ENCODE measurements at places on chromosomes 1 and 21. TPM values are rescaled to one million over a fixed set of nuclear protein-coding genes. Genes with fewer than 3 reads are reported as not detected.

- peak; percentile 54 for DNase-seq
These were observed 240.0 kb downstream of the NUF2 start for GRCh38 chr1:163561580-163562295.

- DNase-seq = no peak
These were observed 167.9 kb downstream of the ASTN1 start for GRCh38 chr1:176996456-176997090.

- DNase-seq = no peak
These were observed at the start of gene NFASC for GRCh38 chr1:204870160-204870912. Gene NFASC (plus strand): TSS chr1:204870862. CDS start chr1:204944316, 73,454 bp downstream.

GRCh38 chr21:42676808-42677207 is 23.4 kb downstream of the PDE9A start:
- no peak for DNase-seq

GRCh38 chr1:147046189-147046862 is 108.2 kb downstream of the NBPF12 start:
- DNase-seq = no peak

DNA sequence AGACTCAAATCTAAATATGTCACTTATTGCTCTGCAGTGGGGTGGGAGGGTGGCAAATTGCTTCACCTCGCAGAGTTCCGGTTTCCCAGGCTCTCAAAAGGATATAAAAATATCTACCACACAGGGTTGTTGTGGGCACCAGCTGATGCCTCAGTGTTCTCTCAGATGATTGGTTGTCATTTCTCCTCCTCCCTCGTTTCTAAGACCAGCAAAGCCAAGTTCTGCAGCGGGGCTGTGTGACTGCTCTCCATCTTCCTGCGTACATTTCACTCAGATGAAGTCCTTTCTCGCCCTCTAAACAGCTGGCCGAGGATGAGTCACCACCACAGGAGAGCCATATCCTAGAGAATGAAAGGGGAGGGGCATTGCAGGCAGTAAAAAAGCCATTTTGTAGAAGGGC is 35.0 kb upstream of the VWA5B1 start:
- DNase-seq = peak; percentile 36

GRCh38 chr1:157032303-157032702 is 13.2 kb downstream of the ARHGEF11 start:
- DNase-seq = no peak

DNA sequence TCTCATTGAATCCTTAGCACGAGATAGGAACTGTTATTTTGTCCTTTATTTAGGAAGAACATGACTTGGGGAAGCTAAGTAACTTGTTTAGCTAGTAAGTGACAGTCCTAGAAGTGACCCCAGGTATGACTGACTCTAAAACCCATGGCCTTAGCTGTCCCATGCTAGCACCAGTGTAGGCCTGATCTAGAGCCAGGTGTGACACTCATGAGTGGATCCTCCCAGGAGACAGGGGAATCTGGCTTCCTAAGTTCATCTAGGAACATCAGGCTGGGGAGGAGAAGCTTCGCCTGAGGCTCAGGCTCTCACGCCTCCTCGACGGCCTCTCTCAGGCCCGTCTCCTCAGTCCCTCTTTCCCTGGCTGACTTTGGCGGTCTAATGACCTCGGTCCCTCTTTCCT is 31.2 kb downstream of the CD48 start:
- DNase-seq = no peak

- no peak for DNase-seq
These were observed 348.7 kb downstream of the CHRM3 start for GRCh38 chr1:239735111-239735510.

DNA sequence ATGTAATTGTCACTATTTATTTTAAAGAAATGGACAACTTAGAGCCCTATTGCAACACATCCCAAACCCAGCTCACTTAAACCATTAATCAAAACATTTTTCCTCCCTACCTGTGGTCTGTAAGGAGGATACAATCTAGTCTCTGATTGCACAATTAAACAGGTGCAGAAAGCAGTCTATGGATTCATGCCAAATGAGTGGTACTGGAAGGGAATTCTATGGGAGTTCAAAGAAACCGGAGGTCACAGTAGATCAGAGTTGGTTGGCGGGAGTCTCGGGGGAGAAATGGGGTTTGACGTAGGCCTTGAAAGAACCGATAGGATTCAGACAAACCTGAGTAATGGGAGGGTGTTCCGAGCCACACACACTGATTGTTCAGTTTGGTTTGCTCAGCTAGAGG is 314.9 kb downstream of the KIF26B start:
- no peak for DNase-seq

DNA sequence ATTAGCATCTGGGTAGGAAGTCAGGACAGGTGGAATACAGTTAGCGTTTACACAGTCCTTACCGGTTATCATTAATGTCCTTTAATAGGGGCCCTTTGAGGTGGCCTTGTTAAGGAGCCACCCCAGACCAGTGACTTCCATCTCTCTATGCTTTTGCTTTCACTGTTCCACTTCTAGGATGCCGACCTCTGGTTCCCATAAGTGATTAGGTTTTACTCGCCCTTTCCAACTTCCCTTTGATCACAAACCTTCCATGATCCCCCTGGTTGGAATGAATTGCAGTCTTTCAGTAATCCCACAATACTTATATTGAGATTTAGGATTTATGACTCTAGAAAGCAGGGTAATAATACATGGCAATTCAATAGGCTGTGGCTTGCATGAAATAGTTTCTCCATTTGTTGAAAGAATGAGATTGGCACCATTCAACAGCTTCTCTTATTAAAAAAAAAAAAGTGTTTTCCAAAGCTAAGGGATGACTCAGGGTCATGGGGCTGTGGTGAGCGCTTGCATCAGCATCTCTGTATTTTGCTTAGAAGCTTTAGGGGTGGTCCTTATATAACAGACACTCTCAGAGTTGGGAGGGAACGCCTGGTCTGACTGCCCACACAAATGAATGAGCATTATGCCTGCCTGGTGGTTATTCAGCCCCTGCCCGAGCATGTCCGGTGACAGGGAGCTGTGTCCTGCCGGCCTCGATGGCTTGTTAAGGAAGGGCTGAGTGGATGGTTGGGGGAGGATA is 110.5 kb downstream of the CNIH3 start:
- peak; percentile 99 for DNase-seq

DNA sequence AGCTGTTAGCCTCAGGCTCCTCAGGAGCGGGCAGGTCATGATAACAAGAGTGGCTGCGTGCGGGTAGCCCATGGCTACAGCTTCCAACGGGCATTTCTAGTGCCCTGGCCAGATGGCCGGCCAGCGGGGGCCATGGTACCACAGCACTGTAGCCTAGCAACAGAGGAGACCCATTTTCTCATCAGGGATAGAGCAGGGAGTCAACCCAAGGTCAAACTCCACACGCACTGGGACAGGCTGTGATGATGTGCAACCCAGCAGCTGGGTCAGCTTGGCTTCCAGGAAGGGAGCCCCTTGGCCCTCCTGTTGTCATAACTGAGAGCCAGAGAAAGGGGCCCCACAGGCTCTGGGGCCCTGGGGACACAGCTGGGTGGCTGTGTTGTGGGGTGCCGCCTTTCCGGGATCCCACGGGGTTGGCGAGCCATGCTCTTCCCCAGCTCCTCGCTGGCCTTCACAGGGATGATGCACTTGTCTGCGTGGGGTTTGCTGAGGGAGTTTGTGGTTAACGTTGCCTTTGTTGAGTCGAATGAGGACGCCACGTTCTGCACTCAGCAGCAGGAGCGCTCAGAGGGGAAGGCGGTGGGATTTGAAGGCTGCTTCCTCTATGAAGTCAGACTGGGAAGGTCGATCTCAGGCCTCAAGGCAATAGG is 46.3 kb downstream of the COL18A1 start:
- no peak for DNase-seq

- DNase-seq = peak; percentile 31
These were observed 15.0 kb downstream of the C1orf52 start for GRCh38 chr1:85244271-85245061.

DNA sequence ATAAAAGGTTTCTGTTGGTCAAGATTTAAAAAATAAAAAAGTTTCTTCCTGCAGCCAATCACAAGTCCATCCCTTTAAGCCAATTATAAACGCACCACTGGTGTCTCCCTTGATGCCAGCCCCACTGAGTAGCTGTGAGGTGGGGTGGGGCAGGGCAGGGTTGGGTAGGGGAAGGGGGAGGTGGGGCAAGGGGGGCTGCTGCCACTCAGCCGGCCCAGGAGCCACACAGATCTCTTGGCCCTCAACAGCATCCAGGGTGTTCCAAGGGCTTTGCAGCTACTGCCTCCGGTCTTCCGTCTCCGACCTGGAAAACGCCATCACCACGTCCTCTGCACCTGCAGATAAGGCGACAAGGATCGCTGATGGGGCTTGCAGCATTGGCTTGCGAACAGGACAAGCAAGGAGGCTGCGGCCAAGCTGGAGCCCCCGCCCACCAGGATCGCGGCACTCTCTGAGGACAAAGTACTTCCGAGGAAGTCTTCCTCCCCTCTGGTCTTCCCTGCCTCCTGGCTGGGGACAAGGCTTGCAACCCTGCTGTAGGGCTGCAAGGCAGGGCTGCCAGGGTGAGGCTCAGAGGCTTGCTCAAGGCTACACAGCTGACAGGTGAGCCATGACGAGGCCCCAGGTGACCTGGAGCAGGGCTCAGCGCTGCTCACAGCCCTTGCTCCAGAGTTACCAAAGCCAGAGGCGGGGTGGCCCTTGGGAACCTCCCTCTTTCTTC is 26.8 kb upstream of the CLSTN1 start:
- no peak for DNase-seq

- DNase-seq = no peak
These were observed 19.2 kb upstream of the PARP1 start for GRCh38 chr1:226427131-226427530.

- no peak for DNase-seq
These were observed 1.3 kb upstream of the PCBP3 start for GRCh38 chr21:45642122-45642813.

DNA sequence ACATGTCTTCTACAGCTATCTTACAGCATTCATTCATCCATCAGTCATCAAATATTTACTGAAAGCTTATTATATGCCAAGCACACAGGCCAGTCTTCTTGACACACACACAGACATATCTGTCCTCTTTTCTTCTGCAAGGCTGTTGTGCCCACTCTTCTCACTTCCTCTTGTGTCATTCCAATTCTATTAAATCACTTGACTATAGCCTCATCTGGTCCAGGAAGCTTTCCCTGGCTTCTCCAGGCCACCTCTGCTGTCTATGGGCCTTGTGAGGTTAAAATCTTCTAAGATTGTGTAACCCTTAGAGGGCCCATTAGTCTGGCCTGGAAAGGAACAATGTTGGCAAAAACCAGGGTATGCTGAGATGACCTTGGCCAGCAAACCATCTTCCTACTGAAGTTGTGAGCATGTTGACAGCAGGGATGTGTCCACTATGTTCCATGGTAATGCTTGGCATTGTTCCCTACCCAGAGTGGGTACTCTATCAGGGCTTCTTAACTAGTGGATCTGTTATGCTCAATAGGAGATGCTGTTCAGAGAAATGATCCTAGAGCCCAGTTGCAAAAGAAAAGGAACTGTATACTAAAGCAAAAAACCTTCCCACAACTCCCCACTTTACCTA is 5.3 kb downstream of the TRAF3IP3 start:
- peak; percentile 45 for DNase-seq

GRCh38 chr1:153447498-153448170 is 12.8 kb downstream of the S100A7 start:
- DNase-seq = peak; percentile 10

DNA sequence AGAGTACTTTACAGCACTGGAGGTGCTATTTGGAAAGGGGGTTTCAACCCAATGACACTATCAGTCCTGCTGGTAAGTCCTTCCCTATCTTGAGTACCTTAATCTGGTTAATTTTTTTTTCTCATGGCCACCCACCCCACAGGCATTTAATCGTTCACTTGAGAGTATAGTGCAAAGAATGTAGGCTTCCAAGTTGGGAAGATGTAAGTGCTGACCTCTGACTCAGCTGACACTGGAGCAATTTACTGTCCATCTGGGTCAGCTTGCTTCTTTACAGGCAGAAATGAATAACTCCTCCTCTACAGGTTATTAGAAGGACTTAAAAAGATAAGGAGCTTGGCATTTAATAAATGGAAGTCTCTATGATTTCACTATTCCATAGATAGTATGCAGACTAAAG is 89.6 kb downstream of the AK5 start:
- no peak for DNase-seq

- DNase-seq = no peak
These were observed 144.1 kb downstream of the PCP4 start for GRCh38 chr21:40011371-40011770.

- no peak for DNase-seq
These were observed 60.2 kb upstream of the ID3 start for GRCh38 chr1:23619299-23620188.

DNA sequence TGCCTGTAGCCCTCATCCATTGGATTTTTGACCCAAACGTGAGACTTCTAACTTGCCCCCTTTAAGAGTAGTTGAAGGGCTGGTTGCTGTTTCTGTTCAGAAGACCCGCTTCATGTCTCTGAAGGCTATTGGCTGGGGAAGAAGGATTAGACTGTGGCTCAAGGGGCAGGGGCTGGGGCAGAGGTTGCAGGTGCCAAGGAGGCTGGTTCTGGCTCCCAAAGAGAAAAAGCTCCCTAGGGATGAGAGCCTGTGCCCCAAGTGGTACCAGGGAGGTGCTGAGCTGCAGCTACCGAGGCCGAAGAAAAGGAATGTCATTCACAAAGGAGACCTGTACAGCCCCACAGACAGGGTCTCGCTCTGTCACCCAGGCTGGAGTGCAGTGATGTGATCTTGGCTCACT is 5.8 kb downstream of the WNT3A start:
- DNase-seq = no peak

- no peak for DNase-seq
These were observed 31.9 kb downstream of the PUM1 start for GRCh38 chr1:31033598-31033997.

GRCh38 chr1:75438355-75438754 is 172.6 kb downstream of the SLC44A5 start:
- no peak for DNase-seq

- no peak for DNase-seq
These were observed 264.8 kb downstream of the PTPRC start for GRCh38 chr1:198903621-198904020.

DNA sequence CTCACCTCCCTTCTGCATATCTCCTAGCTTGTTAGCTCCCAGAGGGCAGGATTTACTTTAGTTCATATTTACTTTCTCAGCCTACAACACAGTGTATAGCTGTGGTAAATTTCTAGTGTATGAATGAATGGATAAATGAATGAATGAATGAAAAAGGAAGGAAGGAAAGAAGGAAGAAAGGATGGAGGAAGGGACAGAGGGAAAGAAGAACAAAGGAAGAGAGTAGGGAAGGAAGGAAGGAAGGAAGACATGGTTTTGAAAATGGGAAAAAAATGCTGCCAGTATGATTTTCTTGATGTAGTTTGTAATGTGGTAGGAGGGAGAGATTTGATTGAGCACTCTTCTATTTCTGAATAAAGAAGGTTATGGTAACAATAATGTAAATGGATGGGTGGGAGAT is 47.0 kb downstream of the LAMC2 start:
- DNase-seq = no peak

- DNase-seq = no peak
These were observed 1343.3 kb upstream of the ADGRL2 start for GRCh38 chr1:80457409-80457808.

The HSPA6 gene
- total RNA-seq = 0.45 TPM

The FAM151A gene
- total RNA-seq = not detected

The TPRG1L gene
- 44.4 TPM for total RNA-seq

The RXFP4 gene
- total RNA-seq = not detected

The LMOD1 gene
- total RNA-seq = 22.3 TPM

The BACE2 gene
- total RNA-seq = 127 TPM

The SELENBP1 gene
- total RNA-seq = 70.5 TPM

The ZNF593OS gene
- total RNA-seq = not detected

The C8B gene
- not detected for total RNA-seq

The SUSD4 gene
- total RNA-seq = 1.9 TPM
